ENCODE measurements at places on chromosomes 7 and 10. TPM values are rescaled to one million over a fixed set of nuclear protein-coding genes. Genes with fewer than 3 reads are reported as not detected.
A peak's percentile ranks its signal among the peaks of the same experiment; 100 is the strongest.

DNA sequence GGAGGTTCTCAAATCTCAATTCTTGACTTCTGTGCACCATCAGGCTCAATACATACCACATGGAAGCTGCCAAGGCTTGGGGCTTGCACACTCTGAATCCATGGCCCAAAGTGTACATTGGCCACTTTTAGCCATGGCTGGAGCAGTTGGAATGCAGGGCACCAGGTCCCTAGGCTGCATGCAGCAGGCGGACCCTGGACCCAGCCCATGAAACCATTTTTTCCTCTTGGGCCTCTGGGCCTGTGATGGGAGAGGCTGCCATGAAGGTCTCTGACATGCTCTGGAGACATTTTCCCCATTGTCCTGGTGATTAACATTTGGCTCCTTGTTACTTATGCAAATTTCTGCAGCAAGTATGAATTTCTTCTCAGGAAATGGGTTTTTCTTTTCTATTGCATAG, 19.0 kb upstream of the ARMC3 start:
- peaks cover 2% of the 10 kb centered on the region for H3K27me3 ChIP-seq
- H3K4me1 ChIP-seq = no peaks in the 10 kb centered on the region
- H3K36me3 ChIP-seq = peaks cover 31% of the 10 kb centered on the region
- DNase-seq = no peak

- peaks cover 5% of the 10 kb centered on the region for H3K4me1 ChIP-seq
- H3K4me3 ChIP-seq = peak overlapping the region; percentile 92
- no peak overlapping the region for H3K27ac ChIP-seq
- no peaks in the 10 kb centered on the region for H3K36me3 ChIP-seq
- DNase-seq = no peak
These were observed 702 bp downstream of the TMEM130 start for GRCh38 chr7:98869027-98869596.

DNA sequence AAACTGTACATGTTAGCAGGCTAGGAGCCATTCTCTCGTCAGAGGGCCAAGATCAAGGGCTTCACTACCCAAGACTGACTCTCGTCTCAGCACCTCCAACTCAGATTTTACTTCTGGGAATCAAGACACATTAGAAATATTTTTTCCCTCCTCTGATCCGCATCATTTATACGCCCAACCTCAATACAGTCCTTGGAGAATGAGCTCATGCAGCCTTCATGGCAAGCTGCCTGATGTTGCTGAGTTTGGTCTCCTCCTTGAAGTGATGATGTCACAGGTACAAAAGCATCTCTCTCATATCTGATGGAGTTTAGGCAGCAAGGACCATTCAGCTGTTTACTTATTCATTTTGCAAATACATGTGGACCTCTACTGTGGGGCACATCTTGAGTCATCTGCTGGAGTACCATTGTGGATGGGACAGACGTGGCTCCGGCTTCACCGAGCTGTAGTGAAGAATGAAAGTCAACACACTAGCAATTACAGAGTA, 114.0 kb downstream of the BMPER start:
- H3K36me3 ChIP-seq = no peaks in the 10 kb centered on the region
- H3K27me3 ChIP-seq = peaks cover 7% of the 10 kb centered on the region
- DNase-seq = no peak
- H3K27ac ChIP-seq = no peak overlapping the region
- H3K4me1 ChIP-seq = no peaks in the 10 kb centered on the region
- H3K4me3 ChIP-seq = no peak overlapping the region

DNA sequence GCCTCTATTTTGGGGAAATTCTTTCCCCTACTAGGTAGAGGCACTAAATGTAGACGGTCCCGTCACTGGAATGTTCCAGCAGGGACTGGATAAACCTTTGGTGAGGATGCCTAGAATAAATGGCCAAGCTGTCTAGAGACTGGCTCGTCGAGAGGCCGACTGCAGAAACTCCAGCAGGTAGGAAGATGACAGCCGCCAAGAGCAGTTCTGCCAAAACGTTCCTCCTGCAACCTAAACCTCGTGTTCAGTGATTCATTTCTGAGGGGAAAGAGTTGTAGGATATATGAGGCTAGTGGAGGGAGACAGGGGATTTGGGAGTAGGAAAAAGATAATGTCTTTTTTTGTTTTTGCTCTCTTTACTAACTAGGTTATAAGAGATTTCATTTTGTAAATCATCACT, 184.7 kb upstream of the GDF10 start:
- H3K36me3 ChIP-seq = no peaks in the 10 kb centered on the region
- no peak for DNase-seq
- peaks cover 18% of the 10 kb centered on the region for H3K27me3 ChIP-seq
- no peak overlapping the region for H3K27ac ChIP-seq
- no peaks in the 10 kb centered on the region for H3K4me1 ChIP-seq
- no peak overlapping the region for H3K4me3 ChIP-seq

DNA sequence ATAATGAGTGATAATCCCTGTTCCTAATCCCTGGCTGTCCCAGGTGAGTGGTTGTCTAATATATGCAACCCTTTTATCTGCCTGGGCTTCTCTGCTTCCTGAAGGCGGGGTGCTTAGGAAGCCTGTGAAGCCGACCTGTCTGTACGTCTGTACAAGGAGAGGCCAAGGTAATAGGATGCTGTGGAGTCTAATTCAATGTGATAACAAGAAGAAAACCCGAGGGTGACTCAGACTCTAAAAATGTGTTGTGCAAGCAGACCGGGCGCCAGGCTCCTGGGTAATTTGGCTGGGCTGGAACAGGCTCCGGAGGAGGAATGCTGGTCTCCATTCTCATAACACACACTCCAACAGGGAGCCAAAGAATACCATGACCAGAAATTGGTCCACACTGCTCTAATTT, 43.6 kb downstream of the THNSL1 start:
- H3K4me1 ChIP-seq = peaks cover 5% of the 10 kb centered on the region
- DNase-seq = no peak
- H3K4me3 ChIP-seq = no peak overlapping the region
- H3K36me3 ChIP-seq = no peaks in the 10 kb centered on the region

DNA sequence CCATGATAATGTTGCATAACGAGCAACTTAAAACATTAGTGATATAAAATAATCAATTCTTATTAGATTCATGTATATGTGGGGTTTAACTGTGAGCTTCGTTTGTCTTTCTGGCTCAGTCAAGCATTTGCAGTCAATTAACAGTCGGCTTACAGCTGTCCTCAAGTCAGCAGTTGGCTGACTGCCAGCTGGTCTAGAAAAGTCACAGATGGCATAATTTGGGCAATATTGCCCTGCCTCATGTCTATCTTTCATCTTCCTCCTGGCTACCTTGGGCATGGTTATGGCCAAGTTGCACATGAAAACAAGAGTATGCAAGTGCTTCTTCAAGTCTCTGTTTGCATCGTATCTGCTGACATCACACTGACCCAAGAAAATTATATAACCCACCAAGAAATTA, 186.1 kb upstream of the ZWINT start:
- no peaks in the 10 kb centered on the region for H3K36me3 ChIP-seq
- H3K4me3 ChIP-seq = no peak overlapping the region
- H3K4me1 ChIP-seq = no peaks in the 10 kb centered on the region
- H3K27ac ChIP-seq = no peak overlapping the region
- H3K27me3 ChIP-seq = no peaks in the 10 kb centered on the region

GRCh38 chr10:42872865-42873435, 90.4 kb downstream of the BMS1 start:
- no peak for DNase-seq
- H3K27me3 ChIP-seq = no peaks in the 10 kb centered on the region
- no peak overlapping the region for H3K4me3 ChIP-seq
- H3K27ac ChIP-seq = no peak overlapping the region
- H3K4me1 ChIP-seq = no peaks in the 10 kb centered on the region

- peaks cover 34% of the 10 kb centered on the region for H3K4me1 ChIP-seq
- DNase-seq = no peak
- H3K4me3 ChIP-seq = no peak overlapping the region
These were observed 17.1 kb downstream of the PARP12 start for GRCh38 chr7:140045697-140046096.

DNA sequence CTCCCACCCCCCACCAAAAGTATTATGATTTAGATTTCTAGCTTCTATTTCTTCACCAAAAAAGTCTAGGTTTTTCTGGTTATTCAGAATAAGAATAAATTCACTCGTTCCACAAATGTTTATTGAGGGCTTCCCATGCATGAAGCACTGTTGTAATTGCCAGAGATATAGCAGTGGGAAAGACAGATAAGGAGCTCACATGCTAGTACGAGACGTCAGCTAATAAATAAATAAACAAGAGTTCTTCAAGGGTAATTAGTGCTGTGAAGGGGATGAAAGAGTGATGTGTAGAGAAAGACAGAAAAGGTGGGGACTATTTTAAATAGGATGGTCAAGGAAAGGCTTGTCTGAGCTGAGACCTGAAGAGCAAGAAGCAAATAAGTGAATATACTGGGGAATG, 38.1 kb upstream of the SEPTIN7 start:
- H3K27ac ChIP-seq = no peak overlapping the region
- H3K27me3 ChIP-seq = no peaks in the 10 kb centered on the region
- no peaks in the 10 kb centered on the region for H3K36me3 ChIP-seq
- H3K4me1 ChIP-seq = peaks cover 6% of the 10 kb centered on the region
- no peak for DNase-seq

- H3K36me3 ChIP-seq = no peaks in the 10 kb centered on the region
- DNase-seq = no peak
- H3K27ac ChIP-seq = no peak overlapping the region
- no peaks in the 10 kb centered on the region for H3K27me3 ChIP-seq
- no peak overlapping the region for H3K4me3 ChIP-seq
These were observed 32.6 kb upstream of the ZNRF2 start for GRCh38 chr7:30251708-30252329.

- H3K4me3 ChIP-seq = no peak overlapping the region
- H3K27ac ChIP-seq = no peak overlapping the region
- H3K36me3 ChIP-seq = no peaks in the 10 kb centered on the region
These were observed 90.1 kb upstream of the ANKRD1 start for GRCh38 chr10:91010952-91011351.

GRCh38 chr7:66419210-66419609, 209.5 kb upstream of the KCTD7 start:
- peaks cover 6% of the 10 kb centered on the region for H3K4me1 ChIP-seq
- no peak for DNase-seq
- no peak overlapping the region for H3K4me3 ChIP-seq
- no peak overlapping the region for H3K27ac ChIP-seq

Gene CALHM1
- polyA plus RNA-seq = not detected

Gene GSDME
- polyA plus RNA-seq = 20.2 TPM

Gene NOLC1
- 43.6 TPM for polyA plus RNA-seq

Gene ETV1
- polyA plus RNA-seq = not detected

Gene PTPRE
- polyA plus RNA-seq = 6.1 TPM

Gene PTPRZ1
- not detected for polyA plus RNA-seq

All from naive B cell (primary cell).